ENCODE measurements at places on chromosomes 5 and 9.

GRCh38 chr5:99247346-99247745 is 318.5 kb upstream of the CHD1 start:
- DNase-seq = no peak

DNA sequence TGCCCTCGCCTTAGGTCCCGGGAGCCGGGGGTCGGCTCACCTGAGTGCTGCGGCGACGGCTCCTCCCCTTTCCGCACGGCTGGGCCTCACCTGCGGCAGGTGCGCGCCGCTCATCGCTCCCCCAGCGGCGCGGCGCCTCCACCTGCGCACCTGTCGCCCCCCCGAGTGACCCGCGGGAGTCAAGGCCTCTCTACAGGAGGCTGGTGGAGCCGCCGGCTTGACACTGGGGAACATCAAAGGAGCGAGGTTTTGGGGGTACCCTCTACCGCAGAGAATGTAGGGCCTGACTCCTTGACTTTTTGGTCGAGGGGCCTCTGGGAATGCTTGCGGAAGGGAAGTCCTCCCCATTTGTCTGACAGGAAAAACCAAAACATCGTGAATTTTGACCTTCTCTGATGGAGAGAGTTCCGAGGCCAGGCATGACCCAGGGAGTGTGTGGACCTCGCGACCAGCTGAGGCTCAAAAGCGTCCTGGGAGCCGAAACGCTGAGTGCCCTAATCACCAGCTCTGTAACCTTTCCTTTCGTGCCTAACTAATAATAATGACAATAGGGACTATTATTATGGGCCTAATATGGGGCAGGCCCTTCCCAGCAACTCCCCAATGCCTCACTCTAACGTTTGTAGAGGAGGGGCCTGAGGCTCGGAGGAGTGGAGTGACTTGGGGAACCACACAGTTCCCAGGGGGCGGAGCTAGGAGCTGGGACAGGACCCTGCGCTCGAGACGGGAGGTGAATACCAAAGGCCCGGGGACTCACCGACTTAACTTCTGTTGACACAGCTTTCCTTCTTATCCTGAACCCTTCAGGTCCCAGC is 714 bp upstream of the IER5L start:
- no peak for DNase-seq

DNA sequence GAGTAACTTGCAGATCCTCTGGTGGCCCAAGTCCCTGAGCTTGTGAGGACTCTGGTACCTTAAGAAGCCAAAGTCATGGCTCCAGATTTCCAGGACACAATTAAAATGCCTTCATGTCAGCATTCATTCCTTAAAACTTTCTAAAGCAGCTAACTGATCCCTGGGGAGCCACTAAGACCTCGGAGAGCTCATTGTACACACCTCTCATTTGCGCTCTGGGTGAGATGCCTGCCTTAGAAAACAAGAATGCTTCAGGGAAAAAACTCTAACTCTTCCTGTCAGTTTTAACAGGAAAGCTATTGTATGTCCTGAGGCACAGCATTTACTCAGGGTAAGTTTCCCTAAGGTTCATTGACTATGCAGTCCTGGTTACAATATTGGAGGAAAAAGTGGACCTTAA is 285.0 kb downstream of the EFNA5 start:
- no peak for DNase-seq

DNA sequence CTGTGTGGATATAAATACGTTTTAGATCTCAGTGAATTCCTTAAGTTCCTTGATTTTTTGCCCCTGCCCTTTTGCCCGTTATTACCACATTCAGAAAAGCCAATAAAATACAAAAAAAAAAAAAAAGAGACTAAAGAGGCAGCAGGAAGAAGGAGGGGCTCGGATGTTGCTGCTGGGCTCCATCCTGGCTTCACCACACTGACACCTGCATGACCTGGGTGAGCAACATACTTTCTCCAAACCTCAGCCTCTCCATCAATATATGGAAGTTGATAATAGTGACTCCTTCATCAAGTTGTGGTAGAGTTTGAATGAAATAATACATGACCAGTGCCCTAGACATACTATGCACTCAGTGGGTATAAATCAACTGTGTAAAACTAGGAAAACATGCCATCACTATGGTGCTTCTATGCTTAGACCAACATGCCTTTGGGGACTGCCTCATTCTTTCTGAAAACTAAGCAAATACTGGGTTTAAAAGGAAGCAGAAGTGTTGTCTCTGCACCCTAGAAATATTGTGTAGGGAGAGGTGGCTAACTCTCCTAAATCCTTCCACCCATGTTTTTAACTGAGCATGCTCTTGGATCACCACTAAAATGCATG is 243.0 kb downstream of the PIK3R1 start:
- no peak for DNase-seq

All from hepatic stellate cell (primary cell).